ENCODE measurements at places on chromosomes 4 and X.

DNA sequence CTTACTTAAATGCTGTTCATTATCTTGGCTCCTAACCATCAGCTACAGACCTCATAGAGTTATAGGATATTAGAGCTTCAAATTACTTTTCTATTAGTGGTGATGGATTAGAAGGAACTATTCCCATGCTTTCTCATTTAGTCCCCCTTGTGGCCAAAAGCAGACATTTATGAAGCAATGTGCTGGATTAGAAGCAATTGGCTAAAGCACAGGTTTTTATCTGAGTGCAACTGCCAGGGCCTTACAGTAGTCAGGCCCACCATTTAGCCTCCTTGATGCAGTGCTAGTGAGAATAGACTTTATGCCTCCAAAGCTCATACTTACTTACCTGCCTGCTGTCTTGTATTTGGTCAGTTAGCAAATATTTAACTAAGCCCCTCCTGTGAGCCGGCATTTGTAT lies 93.0 kb downstream of the TSPAN7 start:
- DNase-seq: peak; percentile 15

GRCh38 chrX:131365766-131366165 lies 76.7 kb upstream of the IGSF1 start:
- no peak for DNase-seq

GRCh38 chr4:137083571-137084135 lies 448.6 kb downstream of the PCDH18 start:
- peak; percentile 36 for DNase-seq

DNA sequence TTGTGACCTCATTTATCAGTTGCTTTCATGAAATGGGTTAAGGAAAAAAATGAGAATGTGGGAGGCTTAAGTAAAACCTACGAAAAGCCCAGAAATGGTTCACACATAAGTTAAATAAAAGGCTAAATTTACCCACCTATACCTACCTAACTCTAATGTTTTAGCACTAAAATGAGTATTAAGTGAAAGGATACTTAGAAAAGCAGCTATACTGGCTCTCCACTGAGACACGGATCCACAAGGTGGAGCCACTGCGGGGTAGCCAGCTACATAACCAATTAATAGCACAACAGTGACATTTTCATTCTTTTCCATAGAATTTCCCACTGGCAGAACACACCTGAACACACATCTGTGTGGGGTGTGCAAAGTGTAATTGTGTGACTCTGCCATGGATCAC lies 101.9 kb downstream of the MAML3 start:
- DNase-seq: peak; percentile 52

DNA sequence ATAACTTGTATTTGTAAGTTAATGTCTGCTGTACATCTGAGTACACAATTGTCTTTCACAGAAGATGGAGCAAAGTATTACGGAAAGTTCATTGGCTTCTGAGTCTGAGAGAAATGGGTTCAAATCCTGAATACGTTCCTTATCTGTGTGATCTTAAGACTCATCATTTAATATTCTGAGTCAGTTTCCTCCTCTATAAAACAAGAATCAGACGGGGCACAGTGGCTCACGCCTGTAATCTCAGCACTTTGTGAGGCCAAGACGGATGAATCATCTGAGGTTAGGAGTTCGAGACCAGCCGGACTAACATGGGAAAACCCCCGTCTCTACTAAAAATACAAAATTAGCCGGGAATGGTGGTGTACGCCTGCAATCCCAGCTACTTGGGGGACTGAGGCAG lies 57.8 kb downstream of the APBB2 start:
- DNase-seq: peak; percentile 78

DNA sequence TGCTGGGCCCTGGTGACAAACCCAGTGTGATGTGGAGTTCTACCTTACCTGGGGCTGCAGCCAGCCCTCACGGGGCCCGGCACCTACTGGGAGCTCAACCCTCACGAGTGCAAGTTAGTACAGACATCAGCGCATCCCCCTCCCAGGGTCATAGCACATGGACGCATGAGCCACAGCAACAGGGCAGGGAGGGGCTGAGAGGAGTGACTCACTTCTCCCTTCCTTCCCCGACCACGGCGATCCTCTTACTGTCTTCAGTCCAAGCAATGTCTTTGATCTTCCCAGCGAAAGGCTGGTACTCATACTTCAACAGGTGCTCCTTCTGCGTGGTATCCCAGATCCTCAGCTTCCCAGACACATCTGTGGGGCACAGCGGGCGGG lies 17.8 kb downstream of the WDR1 start:
- DNase-seq: peak; percentile 73

DNA sequence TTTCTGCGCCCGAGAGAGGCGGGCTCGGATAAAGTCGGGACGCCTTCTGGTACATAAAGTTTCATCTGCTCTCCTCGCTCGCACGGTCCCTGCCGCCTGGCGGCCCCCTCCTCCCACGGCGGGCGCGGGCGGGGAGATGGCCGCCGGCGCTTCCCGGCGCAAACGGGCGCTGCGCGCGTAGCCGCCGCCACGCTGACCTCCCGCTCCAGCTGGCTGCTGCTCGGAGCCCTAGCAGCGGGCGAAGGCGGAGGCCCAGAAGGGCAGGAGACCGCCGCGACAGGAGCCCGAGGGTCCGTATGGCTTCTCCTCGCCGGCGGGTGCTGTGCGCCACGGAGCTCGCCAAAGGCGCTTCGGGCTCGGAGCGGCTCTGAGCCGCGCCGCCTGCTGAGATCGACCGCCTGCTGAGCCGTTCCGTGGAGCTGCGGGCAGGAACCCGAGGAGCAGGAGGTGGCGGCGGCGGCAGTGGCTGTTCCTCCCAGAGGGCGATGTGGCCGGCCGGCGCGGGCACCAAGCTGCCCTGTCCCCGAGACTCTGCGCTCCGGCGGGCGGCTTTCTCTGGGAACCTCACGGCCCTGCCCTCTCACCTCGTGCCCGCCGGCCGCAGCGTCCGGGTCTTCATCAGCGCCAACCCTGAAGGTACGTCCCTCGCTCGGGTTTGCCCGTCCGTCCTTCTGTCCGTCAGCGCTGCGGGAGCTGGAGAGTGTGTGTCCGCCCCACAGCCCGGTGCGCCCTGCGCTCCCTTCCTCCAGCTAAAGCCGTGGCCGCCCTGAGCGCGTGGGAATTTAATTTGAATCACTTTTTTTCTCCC lies at the start of gene NWD2:
Gene NWD2 (plus strand): TSS at position 161 of the 808 bp plus-strand sequence. CDS start 325 bp downstream, at position 486.
- no peak for DNase-seq

GRCh38 chrX:39966176-39966575 lies 131.6 kb downstream of the BCOR start:
- DNase-seq: no peak

GRCh38 chrX:110584083-110584482 lies 211.5 kb downstream of the CHRDL1 start:
- no peak for DNase-seq

GRCh38 chrX:23334848-23335599 lies at the start of gene PTCHD1:
Gene PTCHD1, plus strand, starts transcription at chrX:23334849. Its CDS starts 27 bp downstream, at chrX:23334876.
- no peak for DNase-seq

DNA sequence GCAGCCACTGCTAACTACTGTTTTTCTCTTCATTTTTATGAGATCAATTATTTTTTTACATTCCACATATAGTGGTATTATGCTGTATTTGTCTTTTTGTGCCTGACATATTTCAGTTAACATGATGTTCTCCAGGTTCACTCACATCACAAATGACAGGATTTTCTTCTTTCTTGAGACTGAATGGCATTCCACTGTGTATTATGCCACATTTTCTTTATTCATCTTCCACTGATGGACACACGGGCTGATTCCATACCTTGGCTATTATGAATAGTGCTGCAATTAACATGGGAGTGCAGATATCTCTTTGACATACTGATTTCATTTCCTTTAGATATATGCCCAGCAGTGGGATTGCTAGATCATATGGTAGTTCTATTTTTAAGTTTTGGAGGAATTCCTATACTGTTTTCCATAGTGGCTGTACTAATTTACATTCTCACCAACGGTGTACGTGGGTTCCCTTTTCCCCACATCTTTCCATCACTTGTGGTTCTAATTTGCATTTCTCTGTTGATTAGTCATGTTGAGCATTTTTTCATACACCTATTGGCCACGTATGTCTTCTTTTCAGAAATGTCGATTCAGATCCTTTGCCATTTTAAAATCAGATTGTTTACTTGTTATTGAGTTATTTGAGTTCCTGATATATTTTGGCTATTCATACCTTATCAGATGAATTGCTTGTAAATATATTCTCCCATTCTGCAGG lies 14.9 kb upstream of the ZCCHC4 start:
- DNase-seq: no peak

GRCh38 chr4:180578175-180578574 lies 1665.0 kb upstream of the TENM3 start:
- no peak for DNase-seq

DNA sequence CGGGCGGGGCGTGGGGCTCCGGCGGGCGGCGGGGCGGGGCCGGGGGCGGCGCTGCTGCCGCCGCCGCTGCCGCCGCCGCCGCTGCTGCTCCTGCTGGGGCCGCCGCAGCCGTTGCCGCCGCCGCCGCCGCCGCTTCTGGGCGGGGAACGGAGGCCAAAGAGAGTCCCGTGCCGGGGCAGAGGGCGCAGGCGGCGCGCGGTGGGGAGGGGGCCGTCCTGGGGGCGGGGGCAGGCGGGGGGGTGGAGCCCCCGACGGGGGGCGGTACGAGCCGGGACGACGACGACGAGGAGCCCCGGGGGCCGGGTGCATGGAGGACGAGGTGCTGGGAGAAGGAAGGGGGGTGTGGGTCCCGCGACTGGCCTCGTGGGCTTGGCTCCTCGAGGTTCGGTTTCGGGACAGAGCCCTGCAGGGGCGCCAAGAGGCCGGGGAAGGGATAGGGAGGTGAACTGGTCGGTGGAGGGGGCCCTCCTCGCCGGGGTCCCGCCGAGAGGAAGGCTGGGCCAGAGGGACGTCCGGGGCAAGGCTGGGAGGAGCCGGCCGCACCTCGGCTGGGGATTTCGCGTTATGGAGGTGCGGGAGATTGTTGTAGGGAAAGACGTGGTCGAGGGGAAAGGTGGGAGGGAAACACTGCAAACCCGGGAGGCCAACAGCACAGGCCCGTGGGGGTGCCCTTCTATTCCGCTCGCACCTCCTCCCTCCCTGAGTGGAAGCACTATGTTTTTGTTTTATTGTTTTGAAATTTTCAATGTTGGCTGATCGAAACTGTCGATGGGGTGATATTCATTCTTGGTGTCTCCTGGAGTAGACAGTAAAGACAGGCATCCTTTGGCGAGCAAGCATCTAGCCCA lies 1.9 kb downstream of the BCORL1 start:
- no peak for DNase-seq

- DNase-seq: no peak
Observed at GRCh38 chr4:146267826-146268225, 53.5 kb downstream of the REELD1 start.

DNA sequence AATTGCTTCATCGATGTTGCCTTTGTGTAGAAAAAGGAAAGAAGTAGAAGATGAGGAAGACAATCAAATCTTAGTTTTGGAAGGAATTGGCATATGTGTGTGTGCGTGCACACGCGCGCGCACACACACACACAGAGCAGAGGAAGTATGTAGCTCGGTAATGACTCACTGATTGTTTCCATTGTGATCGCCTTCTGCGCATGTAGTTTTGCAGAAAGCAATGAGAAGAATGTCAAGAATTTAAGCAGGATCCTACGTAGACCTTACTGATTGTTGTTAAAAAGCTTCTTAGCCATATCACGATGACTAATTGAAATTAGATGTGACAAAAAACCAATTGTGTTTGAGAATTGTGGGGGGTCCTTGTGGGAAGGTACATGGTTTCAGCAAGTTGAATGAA lies 12.8 kb upstream of the LIMCH1 start:
- DNase-seq: peak; percentile 96

DNA sequence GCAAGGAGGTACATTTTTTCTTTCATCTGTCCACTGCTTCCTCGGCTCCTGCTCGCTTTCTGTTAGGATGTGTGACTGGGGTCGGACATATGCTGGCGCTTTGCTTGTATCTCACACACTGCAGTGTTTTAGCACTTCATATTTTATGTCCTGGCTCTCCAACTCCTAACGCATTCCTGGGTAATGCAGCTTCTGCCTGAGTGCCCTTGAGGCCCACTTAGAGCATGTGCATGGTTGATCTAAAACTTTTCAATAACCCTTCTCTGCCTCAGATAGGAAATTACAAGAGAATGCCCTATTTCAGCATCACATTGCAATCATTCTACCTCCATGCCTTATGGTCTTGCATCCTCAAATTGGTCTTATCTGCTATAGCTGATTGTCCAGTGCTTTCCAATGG lies 65.3 kb downstream of the NEIL3 start:
- DNase-seq: peak; percentile 4

GRCh38 chr4:784401-785331 lies 41.3 kb downstream of the CPLX1 start:
- DNase-seq: no peak

- DNase-seq: peak; percentile 6
Observed at GRCh38 chrX:14964500-14964899, 91.3 kb downstream of the MOSPD2 start.

DNA sequence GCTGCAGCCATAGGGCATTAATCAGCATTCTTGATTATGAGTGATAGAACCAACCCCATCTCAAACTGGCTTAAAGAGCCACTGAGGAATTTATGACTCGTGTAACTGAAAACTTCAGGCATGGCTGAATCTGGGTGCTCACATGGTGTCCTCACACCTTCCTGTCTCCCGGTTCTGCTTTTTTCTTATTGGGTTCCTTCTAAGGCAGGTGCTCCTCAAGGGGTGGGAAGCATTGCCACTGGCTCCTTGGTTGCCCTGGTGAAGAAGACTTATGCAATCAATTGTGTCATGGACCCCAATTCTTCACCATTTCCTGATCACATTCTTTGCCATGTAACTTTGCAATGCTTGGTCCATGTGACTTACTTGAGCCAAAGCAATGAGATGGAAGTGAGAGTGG lies 4.3 kb upstream of the ZCCHC4 start:
- peak; percentile 23 for DNase-seq

DNA sequence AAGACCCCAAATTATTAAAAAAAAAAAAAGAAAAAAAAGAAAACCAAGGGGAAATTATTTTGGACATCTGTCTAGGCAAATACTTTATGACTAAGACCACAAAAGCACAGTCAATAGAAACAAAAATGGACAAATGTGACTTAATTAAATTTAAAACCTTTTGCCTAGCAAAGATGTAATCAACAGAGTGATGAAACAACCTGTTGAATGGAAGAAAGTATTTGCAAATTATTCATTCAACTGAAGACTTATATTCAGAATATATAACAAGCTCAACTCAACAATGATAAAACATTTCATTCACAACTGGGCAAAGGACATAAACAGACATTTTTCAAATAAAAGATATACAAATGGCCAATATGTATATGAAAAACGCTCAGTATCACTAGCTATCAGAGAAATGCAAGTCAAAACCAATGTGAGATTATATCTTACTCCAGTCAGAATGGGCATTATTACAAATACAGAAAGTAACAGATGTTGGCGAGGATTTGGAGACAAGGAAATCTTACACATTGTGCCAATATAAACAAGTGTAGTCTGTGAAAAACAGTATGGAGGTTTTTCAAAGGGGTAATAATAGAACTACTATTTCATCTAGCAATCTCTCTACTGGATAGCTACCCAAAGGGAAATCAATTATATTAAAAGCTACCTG lies 67.1 kb downstream of the FAAH2 start:
- DNase-seq: no peak

DNA sequence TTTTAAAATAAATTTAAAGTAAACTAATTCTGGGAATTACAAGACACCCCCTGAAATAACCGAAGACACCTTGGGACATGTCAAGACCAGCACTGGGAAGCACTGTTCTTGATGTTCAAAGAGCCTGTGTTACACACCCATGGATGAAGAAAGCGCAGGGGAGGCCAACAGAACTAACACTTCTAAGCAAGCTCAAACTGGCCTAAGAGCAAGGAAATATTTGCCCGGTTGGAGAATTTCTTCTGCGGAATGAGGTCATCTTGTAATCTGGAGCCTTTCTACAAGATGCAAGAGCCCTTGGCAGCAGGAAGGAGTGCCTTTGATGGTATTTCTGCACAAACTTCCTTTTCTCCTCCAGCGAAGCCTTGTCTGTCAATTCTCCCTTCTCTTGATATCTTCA lies 9.3 kb upstream of the EFHC2 start:
- no peak for DNase-seq
